Stimulated activated CD8-positive, alpha-beta memory T cell treated with anti-CD3 and anti-CD28 coated beads, Interleukin-2, amount 100 ng/mL, for 1 hour (primary cell): ENCODE measurements at places on chromosomes 4 and X.

DNA sequence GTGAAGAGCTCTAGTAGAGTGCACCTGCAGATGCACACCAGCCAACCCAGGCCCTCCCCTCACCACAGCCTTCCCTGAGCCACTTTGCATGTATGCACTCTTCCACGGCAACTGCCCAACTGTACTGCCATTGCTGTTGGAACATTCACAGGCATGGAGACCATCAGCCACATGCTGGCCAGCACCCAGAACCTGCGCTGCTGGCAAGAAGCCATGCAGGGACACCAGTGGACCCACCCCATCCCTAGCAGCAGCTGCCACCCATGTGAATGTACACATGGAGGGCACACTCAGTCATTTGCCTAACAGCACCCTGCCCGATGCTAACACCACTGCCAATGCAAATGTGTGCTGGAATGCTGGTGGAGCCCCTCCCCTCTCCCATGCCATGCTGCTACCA is 35.6 kb downstream of the FAM47B start:
- no peak for DNase-seq

DNA sequence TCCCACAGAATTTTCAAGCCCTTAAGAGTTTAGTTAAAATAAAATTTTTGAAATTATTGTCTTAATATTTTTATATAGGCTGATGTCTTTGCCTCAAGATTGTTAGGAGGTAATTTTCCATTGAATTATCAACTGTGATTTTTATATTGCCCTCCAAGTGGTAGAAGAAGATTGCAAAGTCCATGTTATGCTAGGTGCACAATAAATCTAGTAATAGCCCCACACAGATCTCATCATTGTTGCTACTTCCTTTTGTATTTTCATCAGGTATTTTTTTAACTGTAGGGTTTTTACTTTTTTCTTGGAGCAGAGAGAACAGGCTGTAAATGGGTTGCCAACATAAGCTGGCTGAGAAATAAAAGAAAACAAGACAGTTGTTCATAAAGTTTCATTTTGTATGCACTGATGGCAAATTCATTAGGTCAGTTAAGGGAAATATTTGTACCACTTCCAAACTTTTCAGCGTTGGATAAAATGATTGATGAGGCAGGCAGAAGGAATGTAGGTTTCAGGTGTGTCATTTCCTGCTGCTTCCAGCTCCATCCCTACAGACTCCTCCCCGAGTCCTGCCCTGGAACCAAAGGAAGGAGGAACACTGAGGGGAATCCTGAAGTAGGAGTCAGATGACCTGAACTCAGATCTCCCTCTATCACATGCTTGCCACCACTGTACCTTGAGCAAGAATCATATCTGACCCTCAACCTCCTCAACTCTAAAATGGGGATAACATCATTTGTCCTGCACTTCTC is 105.5 kb downstream of the PRRG1 start:
- no peak for DNase-seq

- no peak for DNase-seq
Measured at GRCh38 chr4:2902126-2902525, 58.5 kb downstream of the ADD1 start.

- no peak for DNase-seq
Measured at GRCh38 chr4:103050736-103051436, 25.7 kb downstream of the SLC9B2 start.

DNA sequence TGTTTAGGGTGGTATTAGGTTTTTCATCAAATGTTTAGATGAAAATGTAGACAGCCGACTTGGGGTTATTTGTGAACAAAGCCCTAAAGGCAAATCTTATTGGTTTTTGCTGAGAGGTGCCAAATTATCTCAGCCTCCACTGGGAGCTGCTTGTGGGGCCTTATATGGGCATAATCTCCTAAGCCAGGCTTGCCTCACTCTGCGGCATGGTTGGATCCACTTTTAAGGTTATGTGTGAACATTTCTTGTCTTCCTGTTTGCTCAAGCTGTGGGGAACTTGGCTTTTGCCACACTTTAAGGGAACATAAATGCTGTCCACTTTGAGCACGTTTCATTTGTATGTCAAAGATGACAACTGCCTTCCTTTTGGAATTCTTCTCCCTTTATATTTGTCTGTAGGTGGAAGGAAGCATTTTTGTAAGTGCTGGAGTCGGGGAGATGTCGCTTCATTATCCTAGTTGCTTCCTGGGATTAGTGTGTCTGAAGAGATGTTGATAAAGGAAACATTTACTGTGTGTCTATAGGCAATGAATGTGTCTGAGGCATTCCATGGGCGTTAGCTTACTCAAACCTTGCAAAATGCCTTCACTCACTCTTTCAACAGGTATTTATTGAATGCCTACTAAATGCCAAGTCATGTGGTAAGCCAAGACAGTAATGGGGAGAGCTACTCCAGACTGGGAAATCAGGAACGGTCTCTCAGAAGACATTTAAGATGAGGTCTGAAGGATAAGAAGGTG is 78.3 kb downstream of the SLC9A6 start:
- no peak for DNase-seq

GRCh38 chr4:166006217-166006616 is 133.2 kb downstream of the TLL1 start:
- no peak for DNase-seq

- no peak for DNase-seq
Measured at GRCh38 chrX:109601486-109601885, 23.5 kb downstream of the KCNE5 start.

- DNase-seq = no peak
Measured at GRCh38 chr4:163462556-163462955, 11.0 kb downstream of the TKTL2 start.

GRCh38 chrX:21956783-21957182 is 16.3 kb downstream of the SMS start:
- DNase-seq = no peak

- no peak for DNase-seq
Measured at GRCh38 chr4:100588076-100588475, 70.3 kb upstream of the EMCN start.

- DNase-seq = no peak
Measured at GRCh38 chr4:126748736-126749135, 884.0 kb upstream of the INTU start.

DNA sequence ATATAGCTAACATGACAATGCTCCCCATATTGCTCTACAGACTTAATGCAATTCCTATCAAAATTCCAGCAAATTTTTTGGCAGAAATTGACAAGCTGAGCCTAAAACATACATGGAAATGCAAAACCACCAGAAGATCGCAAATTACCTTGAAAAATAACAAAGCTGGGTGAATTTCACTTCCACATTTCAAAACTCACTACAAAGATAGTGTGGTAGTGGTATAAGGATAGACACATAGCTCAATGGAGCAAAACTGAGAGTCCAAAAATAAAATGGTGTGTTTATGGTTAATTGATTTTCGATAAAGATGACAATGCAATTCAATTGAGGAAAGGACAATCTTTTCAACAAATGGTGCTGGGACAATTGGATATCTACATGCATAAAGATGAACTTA is 65.8 kb downstream of the SLC9A7 start:
- no peak for DNase-seq

GRCh38 chrX:39759526-39760224 is 338.1 kb downstream of the BCOR start:
- no peak for DNase-seq

DNA sequence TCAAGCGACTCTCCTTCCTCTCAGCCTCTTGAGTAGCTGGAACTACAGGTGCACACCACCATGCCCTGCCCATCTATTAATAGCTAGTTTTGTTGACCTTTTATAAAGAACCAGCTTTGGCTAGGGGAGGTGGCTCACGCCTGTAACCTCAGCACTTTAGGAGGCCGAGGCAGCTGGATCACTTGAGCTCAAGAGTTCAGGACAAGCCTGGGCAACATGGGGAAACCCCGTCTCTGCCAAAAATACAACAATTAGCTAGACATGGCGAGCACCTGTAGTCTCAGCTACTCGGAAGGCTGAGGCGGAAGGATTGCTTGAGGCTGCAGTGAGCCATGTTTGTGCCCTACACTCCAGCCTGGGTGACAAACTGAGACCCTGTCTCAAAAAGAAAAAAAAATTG is 2.7 kb downstream of the TKTL1 start:
- DNase-seq = no peak

- DNase-seq = no peak
Measured at GRCh38 chr4:128303986-128304385, 16.4 kb upstream of the PGRMC2 start.

GRCh38 chr4:76058302-76058701 is 16.2 kb upstream of the ART3 start:
- no peak for DNase-seq

DNA sequence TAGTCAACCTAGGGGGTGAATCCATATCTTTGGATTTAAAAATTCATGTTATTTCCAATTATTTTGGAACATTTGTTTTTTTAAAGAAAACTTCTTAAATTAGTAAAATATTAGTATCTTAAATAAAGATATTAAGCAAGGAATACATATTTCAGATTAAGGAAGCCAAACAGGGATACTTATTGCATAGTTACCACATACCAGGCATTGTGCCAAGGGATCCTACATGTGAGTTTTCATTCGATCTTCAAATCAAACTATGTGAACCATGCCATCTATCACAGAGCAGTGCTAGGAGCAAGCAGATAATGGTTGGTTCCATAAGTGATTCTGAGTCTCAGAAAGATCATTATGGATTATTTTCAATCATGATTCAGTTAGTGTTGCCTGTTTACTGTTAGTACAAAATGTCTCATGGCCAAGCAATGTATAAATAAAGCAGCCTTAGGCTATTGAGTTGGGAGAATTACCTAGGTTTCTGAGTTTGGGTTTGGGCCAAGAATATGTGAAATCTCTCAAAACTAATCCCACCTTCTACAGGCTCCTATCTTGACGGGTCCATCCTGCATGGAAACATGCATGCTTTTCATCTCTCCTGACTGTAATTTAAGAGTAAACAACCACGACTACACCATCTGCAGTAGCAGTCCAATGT is 176.7 kb downstream of the NPFFR2 start:
- DNase-seq = no peak

GRCh38 chrX:110407910-110408545 is 49.4 kb downstream of the RTL9 start:
- no peak for DNase-seq

- no peak for DNase-seq
Measured at GRCh38 chrX:17527922-17528321, 152.9 kb downstream of the NHS start.

DNA sequence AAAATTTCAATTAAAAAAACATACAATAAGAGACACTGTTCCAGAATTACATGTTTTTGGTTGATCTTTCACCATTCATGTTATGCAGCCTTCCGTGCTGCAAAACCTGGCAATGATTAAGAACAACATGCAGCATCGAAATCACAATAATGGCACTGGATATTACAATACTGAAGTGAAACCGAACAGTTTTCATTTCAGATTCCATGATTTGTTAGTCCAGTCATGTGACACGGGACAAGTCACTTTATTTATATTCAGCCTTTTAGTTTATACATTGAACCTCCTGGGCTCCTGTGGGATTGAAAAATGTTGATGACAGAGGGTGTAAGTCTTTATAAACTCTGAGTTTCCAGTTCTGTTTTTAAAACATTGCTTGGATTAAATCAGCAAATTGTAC is 142.5 kb upstream of the TTC29 start:
- no peak for DNase-seq

DNA sequence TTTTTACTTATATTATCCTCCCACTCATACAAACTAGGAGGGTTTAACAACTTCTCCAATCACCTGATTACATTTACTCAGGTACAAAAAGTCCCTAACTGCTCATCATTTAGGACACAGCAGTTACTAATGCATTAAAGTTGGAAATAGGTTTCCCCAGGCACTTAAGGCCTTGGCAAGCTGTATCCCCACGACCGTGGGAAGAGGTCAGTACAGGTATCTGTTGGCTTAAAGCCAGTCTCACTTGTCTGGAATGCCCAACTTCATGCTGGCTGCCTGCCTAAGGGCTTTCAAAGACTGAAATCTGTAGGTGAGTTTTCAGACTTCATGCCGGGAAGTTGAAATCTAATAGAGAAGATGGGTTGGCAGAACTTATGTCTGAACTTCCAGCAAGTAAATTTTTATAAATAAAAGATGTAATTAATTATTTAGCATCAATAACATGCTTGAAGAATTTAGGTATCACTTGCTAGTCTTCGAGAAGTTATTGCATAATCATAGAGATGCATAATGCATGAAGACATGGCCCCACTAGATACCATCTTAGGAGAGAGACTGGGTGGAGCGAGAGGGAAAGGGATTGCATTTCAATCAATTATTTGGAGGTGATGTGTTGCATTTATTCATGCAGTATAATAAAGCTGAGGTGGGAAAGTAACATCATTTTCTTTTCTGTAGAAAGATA is 54.2 kb downstream of the SCD5 start:
- DNase-seq = no peak

GRCh38 chrX:53319614-53320542 is 38.5 kb upstream of the IQSEC2 start:
- no peak for DNase-seq

GRCh38 chr4:58048491-58048890 is 938.3 kb upstream of the IGFBP7 start:
- no peak for DNase-seq

- DNase-seq = no peak
Measured at GRCh38 chrX:42934020-42934726, 156.2 kb upstream of the PPP1R2C start.

DNA sequence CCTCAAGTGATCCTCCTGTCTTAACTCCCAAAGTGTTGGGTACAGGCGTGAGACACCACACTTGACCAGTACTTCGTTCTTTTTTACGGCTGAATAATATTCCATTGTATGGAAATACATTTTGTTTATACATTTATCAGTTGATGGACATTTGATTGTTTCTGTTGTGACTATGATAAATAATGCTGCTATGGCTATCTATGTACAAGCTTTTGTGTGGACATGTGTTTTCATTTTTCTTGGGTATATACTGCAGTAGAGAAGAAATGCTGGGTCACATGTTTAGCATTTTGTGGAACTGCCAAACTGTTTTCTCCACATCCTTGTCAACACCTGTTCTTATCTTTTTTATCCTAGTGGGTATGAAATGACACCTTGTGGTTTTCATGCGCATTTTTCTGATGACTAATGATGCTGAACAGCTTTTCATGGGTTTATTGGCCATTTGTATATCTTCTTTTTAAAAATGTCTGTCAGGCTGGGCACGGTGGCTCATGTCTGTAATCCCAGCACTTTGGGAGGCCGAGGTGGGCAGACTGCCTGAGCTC is 37.3 kb downstream of the SAT1 start:
- DNase-seq = no peak

DNA sequence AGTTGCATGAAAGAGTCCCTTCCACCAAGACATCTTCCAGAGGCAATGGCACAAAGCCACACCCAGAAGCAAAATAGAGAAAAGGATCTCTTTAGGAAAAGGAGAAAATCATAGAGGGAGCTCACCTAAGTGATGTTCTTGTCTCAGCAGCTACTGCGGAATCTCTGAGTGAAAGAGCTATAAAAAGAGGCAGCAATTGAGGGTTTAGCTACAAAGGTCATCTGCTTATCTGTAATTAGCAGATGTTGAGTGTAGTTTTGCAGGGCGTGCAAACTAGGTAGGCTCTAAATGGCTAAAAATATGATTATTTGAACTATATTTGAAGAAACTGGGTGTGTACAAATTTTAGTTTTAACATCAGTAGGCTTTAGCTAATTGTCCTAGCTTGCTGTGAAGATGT is 276.0 kb downstream of the HS3ST1 start:
- no peak for DNase-seq
